Central memory CD4-positive, alpha-beta T cell (primary cell): ENCODE measurements at places on chromosomes 7 and 10.

GRCh38 chr7:36266683-36267082 lies 113.6 kb downstream of the EEPD1 start:
- no peak for DNase-seq

GRCh38 chr10:29719281-29719675 lies 84.5 kb upstream of the SVIL start:
- DNase-seq, result no peak

DNA sequence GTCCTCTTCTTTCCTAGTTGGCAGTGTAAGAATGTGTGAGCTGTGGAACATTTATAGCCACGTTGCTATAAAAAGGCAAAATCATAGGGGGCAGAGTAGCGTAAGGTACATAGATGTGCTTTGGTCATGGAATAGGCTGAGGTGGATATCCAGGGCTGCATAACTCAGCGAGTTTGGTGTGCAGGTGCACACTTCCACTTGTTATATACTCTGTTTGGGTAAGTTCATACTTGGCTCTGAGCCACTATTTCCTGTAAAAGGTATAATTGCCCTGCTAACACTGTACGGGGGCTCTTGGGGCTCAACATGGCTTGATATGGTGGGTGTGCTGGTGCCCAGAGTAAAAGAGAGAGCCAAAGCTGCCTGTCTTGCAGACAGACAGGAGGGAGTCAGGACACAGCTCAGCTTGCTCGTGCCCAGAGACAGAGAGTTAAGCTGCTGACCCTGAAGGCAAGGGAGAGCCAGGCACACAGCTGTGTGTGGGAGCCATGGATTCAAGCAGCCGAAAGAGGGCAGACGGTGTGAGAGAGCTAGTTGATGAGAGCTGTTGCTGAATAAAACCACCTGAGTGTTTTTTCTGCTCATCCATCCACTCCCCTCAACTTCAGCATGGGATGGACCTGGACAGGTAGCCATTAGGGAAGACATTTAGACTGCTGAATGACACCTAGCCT lies 126.7 kb downstream of the DKK1 start:
- DNase-seq, result no peak

DNA sequence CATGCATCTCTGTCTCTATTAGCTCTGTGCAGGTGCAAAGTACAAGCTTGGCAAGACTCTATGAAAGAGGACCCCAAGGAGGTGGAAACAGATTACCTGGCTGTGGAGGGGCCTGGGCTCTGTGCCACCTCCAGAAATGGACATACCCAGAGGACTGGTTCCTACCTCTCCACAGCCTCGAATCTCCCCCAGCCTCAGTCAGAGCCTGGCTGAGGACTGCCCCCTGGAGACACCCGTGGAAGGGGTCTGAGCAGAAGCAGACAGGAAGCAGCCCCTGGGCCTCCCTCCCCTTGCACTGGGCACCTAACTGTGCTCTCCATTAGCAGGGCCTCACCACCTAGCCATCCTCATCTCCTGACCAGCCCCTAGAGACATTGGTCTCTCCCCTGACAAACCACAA lies 92.0 kb downstream of the DLG5 start:
- no peak for DNase-seq

- no peak for DNase-seq
Observed at GRCh38 chr10:33498391-33498891, 164.0 kb upstream of the NRP1 start.

DNA sequence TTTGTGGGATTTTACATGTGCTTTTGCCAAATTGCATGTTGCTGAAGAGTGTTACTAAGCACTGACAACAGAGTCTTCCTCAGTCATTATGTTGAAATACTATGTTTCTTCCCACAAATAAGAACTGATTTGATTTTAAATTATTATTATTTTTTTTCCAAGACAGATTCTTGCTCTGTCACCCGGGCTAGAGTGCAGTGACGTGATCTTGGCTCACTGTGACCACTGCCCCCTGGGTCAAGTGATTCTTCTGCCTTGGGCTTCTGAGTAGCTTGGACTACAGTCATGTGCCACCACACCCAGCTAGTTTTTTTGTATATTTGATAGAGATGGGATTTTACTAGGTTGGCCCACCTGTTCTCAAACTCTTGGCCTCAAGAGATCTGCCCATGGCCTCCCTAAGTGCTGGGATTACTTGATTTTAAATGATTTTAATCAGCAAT lies 42.3 kb downstream of the MINPP1 start:
- DNase-seq, result no peak

DNA sequence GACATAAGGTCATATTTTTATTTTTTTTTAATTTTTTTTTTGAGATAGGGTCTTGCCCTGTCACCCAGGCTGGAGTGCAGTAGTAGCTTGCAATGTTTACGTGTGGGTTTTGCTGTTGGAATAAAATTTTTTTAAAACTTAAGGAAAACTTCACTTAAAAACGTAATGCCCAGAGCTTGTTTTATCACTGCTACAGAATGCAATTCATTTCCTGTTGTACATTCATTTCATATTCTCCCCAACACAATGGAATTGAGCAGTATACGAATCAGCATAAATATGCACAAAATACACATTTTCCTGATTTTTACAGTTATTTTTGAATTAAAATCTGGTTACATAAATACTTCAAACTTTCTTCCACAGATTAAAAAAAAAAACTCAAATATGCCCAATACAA lies 40.3 kb downstream of the RSU1 start:
- no peak for DNase-seq

DNA sequence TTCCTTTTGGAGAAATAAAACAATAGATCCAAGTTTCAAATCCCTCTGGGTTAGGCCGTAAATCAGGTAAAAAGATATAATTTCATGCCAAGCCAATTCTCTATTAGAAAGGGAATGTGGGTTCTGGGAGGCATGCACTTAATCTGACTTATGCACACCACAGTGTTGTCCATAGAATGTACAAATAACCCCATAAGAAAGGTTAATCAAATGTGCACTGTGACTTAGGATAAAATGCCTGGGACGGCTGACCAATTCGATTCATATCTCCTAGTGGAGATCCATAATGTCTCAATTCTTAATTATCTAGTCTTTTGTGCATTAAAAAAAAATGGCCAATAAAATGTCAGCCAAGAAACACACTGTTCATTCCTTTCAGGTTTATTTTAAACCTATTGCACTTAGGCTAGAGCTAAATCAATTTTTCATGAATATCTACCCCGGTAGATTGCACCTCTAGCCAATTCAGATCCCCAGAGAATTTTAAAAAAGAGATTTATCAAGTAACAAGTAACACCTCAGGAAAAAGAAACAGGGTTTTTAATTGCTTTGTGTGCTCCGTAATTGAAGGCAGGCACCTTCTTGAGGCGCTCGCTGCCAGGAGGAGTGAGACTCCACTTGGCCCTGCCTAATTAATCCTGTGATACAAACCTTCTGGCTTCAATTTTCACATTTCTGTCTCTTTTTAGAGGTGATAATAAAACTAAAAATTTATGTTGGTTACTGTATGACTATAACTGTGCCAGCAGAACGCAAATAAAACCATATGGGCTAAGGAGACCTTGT lies 265.1 kb downstream of the ETV1 start:
- DNase-seq, result no peak

DNA sequence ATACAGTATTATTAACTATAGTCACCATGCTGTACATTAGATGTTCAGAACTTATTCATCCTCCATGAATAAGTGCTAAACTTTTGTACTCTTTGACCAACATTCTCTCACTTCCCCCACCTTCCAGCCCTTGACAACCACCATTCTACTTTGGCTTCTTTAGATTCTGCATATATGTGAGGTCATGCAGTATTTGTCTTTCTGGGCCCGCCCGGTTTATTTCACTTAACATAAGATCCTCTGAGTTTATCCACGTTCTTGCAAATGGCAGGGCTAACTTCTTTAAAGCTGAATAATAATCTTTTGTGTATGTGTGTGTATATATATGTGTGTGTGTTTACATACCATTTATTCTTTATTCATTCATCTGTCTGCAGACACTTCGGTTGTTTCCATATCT lies 336.8 kb downstream of the BBS9 start:
- DNase-seq, result no peak

DNA sequence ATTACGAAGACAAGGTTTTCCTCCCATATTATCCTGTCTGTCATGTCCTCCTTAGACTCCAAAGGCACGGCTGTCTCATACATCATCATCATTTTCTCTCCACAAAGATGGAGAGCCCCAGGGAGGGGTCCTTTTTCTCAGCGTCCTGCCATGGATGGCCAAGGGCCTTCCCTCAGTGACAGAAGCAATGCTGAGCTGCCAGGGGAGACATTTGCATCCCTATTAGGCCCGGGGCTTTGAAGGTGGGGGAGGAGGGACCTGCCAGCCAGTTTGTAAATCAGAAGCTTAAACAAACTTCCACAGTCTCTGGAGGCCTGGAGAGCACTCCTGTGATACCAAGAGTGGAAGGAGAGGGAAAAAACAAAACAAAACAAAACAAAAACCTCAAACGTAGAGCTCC lies 112.4 kb upstream of the ADO start:
- DNase-seq, result no peak

- no peak for DNase-seq
Observed at GRCh38 chr10:97597778-97598177, 8.3 kb downstream of the C10orf62 start.

- DNase-seq, result no peak
Observed at GRCh38 chr10:50498465-50498864, 125.3 kb downstream of the SGMS1 start.

DNA sequence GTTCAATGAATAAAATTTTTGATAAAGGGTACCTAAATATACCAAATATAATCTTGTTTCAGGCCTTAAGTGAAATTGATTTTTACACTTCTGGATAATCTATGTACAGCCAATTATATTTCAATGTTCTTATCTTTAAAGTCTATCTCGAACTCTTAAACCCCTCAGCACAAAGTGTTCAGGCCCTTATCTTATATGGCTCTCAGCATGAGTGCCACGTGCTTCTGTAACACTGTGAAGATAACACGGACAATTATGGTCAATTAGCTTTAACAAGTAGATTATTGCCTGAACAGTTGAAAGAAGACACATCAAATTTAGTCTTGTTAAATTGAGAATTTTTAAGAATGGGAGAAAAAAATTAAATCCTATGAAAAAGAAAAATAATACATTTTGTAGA lies 40.4 kb upstream of the DMTF1 start:
- no peak for DNase-seq

- no peak for DNase-seq
Observed at GRCh38 chr7:101816595-101817470, 593 bp upstream of the CUX1 start.

GRCh38 chr7:122628651-122629411 lies 70.1 kb downstream of the RNF133 start:
- no peak for DNase-seq

GRCh38 chr7:34263168-34263567 lies 357.8 kb downstream of the BMPER start:
- DNase-seq, result no peak

DNA sequence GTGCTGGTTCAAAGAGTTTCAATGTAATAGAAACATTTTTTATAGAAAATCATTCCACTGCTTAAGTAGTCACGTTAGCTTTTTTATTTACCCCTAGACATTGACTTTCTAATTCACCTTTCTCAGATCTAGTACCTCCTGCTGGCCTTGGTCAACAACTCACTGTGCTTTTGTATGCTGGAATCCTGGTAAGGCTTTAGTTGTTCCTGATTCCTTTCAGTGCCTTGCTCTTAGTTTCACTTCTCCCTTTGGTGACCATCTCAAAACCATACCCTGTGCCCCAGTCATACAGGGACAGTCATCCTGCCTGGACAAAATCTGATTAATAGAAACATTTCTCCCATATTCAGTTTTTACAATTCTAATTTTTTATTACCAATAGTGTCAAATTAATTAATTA lies 130.2 kb downstream of the GPR37 start:
- DNase-seq, result no peak

GRCh38 chr10:95517536-95518454 lies 43.4 kb downstream of the SORBS1 start:
- DNase-seq, result no peak

DNA sequence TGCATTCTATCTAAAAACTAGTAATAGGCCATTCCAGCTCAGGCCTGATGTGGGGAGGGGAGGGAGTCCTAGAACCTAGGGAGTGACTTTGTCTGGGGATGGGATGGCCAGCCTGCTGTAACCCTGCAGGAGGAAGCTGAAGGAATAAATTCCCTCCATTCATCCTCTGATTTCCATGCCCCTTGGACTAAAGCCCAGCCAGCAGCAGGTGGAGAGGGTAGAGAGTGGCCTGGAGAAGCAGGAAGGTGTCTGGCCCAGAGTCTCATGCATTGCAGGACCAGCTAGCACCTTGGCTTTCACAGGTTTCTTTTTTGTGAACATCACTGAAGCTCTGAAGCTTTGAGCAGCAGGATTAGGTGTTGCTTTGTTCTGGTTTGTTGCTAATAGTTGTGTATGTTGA lies 32.8 kb upstream of the CDH23 start:
- no peak for DNase-seq

- DNase-seq, result peak; percentile 43
Observed at GRCh38 chr7:150356265-150356897, 12.2 kb upstream of the REPIN1 start.

GRCh38 chr10:80567292-80567691 lies 29.6 kb downstream of the SH2D4B start:
- DNase-seq, result no peak

DNA sequence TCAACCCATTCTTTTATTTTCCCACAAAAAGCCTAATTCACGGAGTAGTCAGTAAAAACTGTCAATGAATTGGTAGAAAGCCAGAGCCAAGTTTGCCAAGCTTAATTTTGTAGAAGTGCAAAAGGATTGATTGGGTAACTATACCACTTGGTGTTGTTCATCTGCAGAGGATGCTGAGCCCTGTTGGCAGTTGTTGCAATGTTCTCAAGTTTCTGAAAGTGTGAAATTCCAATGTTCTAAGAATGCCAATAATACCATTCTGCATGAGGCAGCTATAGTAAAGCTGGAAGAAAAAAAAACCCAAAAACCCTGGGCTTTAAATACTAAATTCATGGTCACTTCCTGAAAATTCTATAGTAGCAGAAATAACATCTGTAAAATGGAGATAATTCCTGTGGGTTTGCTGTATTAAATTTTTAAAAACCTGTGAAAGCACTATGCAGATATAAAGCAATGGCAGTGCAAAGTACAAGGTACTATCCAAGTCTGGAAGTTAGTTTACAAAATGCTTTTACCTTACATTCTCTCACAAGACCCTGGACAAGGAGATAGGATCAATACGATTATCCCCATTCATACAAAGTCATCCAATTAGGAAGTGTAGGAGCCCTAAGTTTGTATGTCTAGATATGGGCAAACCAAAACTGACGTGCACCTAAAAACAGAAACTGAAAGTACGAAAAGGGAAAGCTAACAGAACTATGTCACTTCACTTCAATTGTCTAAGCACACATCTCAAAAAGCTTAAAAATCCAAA lies 6.0 kb upstream of the PON1 start:
- DNase-seq, result peak; percentile 7

DNA sequence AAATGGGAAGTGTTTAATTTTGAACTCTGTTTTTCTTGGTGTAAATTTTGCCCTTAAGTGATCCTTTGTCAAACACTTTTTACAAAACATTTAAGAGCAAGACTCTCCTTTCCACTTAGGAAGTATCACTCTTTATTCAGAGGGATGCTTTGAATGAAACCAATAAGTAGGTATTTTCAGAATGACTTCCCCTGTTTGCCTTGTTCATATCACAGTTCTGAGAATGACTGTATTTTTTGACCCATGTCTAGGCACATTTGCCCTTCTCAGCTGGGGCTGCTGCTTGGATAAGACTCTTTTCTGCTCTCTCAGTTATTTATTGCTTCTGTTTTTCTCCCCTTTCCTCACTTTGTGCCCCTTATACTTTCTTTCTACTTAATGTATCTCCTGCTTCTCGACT lies 98.2 kb downstream of the CCNY start:
- DNase-seq, result no peak

- no peak for DNase-seq
Observed at GRCh38 chr10:16518822-16519221, 2.9 kb downstream of the C1QL3 start.
